Stimulated activated CD4-positive, alpha-beta T cell treated with anti-CD3 and anti-CD28 coated beads, Interleukin-15, amount 100 ng/mL, for 1 hour (primary cell): ENCODE measurements at places on chromosomes 2 and 18.

GRCh38 chr18:29459972-29460371 lies 1283.0 kb upstream of the CDH2 start:
- DNase-seq: no peak

DNA sequence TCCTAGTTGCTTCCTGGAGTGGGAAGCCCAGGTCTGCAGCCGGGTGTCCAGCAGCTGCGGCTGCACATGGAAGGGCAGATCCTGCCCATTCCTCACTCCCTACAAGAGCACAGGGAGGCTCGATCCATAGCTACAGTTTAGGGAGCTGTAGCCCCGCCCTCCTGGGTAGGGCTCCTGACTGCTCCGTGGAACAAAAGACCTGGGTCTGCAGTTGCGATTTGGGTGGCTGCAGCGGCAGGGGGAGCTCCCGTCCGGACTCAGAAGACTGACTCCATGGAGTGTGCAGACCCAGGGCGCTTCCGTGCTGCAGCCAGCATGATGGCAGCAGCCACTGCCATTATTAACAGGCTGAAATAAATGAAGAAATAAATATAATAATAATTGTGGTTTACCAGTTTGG lies 157.3 kb downstream of the CTNNA2 start:
- DNase-seq: no peak

- DNase-seq: no peak
These were observed 154.8 kb downstream of the TGIF1 start for GRCh38 chr18:3604498-3605408.

- no peak for DNase-seq
These were observed 88.2 kb downstream of the SP3 start for GRCh38 chr2:173876833-173877413.

- no peak for DNase-seq
These were observed 62.0 kb upstream of the CSRNP3 start for GRCh38 chr2:165407466-165407865.

DNA sequence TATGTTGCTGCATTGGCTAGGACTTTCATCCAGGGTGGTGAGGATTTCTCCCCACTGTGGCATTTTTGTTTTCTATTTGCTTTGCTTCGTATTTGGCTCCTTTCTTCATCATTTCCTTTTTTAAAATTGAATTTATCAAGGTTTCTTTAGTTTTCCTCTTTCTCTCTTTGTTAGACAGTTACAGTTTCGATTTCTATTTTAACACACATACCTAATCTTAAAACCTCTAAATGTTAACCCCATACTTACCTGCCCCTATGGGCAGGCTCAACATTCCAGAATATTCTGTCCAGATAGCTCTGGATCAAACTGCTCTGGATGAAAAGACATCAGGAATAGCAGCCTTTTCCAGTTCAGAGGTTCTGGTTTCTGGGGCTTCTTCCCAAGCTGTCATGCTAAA lies 49.2 kb downstream of the DIPK1C start:
- DNase-seq: no peak
